ENCODE measurements at places on chromosomes 12 and 14.

GRCh38 chr14:44612002-44612401, 104.9 kb upstream of the FSCB start:
- DNase-seq = no peak

- DNase-seq = no peak
Observed at GRCh38 chr14:45252366-45253069, 484 bp downstream of the MIS18BP1 start.

DNA sequence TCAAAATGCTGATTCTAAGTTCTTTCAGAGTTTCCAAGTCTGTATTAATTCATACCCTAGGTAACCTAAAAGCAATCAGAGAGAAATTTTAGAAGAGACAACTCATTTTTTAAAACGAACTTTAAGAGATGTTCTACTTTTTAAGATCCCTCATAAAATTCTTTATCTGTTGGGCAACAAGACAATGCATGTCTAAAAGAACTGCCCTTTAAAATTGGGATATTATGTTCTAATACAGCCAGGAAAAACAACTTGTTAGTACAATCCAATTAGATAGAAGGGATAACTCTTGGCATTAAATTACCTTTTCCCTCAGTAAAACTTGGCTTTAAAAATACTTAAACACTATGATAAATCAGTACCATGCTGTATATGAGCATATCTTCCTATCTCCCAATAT, 15.6 kb downstream of the DICER1 start:
- DNase-seq = no peak

DNA sequence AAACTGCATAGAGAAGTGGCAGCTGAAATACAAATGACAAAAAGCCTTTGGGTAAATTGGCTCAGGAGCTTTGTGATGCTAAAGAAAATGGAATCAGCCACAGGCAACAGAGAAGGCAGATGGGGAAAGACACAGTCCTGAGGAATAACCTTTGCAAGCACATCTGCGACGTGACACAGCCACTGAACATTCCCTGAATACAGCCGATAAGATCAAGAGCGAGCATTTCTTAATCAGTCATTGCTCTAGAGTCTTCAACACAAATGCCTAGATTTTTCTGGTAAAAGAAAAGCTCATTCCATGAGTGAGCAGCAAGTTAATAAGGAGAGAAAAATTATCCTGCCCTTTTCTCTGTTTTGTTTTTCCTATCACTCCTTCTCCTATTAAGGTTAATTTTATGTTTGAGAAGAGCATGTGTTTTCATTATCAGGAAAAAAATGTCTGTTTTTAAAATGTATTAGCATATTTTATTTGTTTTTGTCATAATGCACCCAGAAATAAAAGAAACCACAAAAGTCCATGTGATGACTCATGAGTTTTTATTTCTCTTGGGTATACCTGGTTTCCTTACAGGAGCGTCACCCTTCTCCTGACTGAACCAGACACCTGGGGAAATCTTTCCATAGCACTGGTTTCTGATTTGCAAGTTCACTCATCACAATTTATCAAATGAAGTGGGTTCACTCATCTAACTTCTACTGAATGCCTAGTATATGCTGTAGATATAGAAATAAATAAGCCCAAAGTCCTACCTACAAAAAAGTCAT, 45.4 kb upstream of the PCED1B start:
- DNase-seq = no peak

DNA sequence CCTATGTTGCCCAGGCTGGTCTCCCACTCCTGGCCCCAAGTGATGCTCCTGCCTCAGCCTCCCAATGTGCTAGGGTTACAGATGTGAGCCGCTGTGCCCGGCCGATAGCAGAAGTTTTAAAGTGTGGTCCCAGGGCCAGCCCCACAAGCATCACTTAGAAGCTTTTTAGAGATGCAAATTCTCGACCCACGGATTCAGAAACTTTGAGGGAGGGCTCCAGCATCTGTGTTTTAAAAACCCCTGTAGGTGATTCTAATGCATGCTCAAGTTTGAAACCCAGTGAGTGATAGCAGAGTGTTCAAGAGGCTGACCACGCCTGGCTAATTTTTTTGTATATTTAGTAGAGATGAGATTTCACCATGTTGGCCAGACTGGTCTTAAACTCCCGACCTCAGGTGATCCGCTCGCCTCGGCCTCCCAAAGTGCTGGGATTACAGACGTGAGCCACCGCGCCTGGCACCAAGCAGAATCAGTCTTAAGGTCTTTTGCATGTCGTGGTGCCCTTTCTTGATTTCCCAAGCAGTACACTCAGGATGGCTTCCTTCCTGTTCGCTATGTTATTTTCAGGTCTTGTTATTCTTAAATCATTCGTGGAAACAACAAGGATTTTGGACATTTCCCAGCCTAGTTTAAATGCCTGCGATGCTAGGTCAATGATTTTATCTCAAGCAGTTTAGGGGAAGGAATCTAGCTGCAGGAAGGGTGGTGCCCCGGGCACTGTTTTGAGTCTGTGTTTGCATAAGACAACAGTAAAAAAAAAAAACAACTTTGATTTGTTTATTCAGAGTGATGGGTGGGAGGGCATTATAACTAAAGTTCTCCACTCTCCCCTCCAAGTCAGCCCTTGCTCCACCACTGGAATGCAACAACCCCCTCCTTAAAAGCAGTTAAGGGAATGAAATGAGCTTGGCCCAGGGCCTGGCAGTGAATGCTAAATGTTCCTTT, 9.2 kb upstream of the RILPL2 start:
- DNase-seq = no peak

GRCh38 chr14:49425921-49426320, 160.3 kb downstream of the RPS29 start:
- DNase-seq = no peak

GRCh38 chr12:1643905-1644533, 15.0 kb downstream of the WNT5B start:
- no peak for DNase-seq

DNA sequence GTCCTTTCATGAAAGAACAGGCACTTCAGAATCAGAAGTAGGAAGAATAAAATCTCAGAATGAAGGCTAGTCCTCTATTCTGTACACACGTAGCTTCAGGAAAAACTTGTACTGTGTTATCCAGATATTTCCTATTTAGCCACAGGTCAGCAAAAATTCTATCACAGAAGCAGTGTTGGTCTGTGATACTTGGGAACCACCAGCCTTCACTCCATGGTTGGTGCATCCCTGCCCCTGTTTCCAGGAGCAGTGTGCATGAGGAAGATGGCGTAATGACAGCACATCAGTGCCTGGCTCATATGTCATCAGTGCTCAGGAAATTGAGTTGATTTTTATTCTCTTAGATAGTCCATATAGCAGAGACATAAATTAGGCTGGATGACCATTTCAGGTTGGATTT, 87.7 kb downstream of the SAMD4A start:
- DNase-seq = no peak

DNA sequence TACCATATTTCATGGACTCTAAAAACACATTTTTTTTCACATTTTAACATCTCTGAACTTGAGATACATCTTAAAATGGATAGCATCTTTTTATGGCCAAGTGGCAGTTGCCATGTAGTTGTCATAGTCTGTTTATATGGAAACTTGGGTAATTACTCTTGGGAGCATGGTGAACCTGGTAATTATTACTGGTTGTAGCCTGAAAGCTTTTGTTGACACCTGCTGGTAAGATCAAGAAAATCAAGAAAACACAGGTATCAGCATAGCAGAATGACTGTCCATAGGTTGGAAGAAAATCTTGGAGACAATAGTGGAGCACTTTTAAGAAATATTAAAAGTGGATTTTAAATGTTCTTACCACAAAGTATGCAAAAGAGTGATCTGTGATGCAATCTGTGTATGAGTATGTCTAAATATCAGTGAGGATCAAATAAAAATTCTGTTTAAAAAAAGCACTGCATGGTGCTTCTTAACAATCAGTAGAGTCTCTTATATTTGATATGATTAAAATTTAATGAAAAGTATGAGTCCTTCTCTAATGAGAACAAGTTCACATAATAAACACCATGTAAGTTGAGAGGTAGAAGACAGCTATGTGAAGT, 44.2 kb downstream of the TTC8 start:
- no peak for DNase-seq

DNA sequence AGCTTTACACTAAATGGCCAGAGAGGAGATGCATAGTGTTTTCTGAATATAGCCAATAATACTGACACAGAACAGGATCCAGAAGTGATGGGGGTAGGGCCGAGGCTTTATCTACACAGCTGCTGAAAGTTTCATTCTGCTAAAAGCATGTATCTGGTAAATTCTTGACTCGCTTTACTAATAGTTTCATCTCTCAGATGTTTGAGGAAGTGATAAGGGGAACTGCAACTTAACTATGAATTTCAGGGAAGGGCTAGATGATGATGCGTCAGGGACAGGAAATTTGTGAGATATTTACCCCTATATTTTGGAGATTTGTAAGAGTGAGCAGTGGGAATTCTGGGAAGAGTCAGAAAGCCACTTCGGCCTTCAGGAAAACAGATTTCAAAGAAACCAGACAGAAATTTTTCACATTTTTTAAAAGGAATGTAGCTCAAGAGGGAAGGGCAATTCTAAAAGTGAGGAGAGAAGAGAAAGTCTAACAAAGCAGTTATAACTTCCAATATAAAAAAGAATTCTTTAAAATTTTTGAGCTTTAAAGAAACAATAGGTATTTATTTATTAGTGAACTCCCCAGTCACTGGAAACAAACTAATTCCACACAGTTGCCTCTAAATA, 243.1 kb downstream of the BCAT1 start:
- DNase-seq = peak; percentile 27

DNA sequence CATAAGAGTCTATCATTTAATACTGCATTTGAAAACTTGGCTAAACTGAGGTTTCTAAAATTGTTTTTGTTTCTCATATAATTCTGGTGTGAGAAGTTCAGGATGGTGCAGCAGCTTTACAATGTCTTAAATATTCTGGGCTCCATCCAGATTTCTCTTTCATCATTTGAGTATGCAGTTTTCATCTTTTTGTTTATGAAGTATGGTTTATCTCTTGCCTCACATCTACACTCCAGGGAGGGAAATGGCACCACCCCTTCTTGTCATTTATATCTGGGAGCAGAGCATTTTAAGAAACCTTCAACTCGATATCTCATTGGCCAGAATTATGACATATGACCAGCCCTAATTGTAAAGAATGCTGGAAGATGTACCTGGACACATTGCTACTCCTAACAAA, 24.3 kb downstream of the GEMIN2 start:
- DNase-seq = no peak

DNA sequence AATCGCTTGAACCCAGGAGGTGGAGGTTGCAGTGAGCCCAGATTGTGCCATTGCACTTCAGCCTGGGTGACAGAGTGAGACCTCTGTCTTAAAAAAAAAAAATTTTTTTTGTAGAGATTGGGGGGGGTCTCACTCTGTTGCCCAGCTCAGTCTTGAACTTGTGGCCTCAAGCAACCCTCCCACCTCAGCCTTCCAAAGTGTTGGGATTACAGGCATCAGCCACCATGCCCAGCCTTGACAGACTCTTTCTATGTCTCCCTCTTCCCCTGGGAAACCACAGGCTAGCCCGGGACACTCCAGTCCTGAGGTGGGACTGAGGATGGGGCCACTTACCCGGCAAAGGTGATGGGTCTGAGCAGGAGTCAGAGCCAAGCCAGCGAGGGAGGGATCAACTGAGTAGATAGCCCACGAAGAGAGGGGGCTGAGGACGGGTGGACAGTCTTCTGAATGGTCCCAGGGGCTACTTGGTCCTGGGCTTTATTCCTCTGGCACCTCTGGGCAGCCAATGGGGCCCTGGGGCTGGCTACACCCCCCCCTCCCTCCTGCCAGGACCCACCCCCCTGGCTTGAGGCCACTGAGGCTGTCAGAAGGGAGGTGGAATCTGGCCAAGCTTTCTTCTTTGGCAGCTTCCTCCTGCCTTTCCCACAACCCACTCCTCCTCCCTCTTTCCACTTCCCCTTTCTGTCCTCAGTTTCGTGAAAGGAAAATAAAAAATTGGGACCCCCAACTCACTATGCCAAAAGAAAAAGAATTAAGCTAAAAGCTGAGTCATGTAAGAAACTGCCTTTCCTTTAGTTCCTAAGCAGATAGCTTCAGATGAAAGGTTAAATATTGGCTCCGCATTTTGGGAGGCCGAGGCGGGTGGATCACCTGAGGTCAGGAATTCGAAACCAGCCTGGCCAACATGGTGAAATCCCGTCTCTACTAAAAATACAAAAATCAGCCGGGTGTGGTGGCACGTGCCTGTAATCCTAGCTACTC, at the start of gene SDS:
SDS (minus strand) TSS at position 453 of the 981 bp plus-strand sequence. CDS start 4,179 bp downstream, outside the sequence.
- DNase-seq = no peak

DNA sequence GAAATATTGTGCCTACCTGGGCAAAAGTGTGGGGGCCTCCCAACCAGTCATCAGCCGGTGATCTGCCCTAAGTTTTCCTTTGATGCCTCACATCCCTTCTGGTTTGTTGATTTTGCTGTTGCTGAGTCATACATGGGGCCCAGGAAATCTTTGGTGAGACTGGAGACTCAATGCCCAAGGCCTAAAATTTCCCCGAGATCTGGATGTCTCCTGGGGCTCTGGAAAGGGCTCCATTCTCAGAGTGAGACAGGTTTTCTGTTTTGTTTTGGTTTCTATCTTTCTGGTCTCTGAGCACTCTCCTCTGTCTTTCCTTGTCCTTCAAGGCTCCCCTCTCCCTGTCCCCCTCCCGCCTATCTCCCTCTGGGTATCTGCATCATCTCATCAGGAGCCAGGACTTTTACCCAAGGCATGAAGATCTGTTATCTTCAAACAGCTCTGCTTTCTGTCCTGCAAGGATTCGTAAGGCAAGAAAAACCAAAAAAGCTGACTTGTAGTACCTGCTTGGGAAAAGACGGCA, 152.8 kb upstream of the MAX start:
- no peak for DNase-seq

DNA sequence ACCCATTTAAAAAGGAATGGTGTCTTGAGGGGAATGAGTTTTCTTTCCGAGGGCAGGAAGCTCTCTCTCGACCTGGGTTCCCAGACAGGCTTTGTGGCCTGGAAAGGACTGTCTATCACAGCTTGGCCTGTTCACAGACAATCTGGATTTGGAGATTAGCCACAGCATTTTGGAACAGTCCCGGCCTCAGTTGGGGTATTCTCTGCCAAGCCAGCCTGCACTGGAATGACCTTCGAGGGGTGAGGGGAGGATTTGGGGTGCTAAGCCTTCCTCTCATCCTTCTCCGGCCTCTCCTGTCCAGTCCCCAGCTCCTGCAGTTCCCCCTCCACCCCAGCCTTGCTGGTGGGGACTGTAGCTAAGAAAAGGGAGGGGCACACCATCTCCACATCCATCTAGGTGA, 13.0 kb downstream of the TBX5 start:
- no peak for DNase-seq

GRCh38 chr14:89466484-89466883, 49.5 kb upstream of the FOXN3 start:
- no peak for DNase-seq

DNA sequence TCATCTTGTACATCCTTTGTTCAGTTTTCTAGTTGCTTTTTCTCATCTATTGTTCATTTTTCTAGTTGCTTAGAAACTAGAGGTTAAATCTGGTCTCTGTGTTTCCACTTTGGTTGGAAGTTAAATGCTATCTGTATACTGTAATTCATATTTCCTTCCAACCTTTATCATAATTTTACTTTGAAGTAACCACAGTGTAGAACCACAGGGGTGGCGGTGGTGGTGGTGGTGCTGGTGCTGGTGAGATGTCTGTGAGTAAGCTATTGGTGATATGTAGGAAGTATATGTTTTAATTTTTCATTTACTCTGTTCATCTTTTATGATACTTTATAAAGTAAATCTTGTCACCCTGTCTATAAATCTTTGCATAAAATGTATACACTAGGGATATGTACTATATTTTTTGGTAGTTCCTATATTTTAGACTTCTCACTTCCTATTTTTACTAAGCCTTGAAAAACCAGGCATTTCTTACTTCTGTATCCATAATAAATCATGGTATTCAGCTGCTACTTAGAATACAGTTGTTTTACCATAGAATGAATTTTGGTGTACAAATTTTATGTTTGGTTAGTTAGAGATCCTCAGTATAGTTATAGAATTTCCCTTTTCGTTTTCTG, 31.9 kb downstream of the CCDC91 start:
- no peak for DNase-seq

Measured in SIG-M5 (cell line).